ENCODE measurements at places on chromosomes 7 and 10.

GRCh38 chr7:38276096-38276877 lies 2.9 kb upstream of the TARP start:
- DNase-seq: no peak

DNA sequence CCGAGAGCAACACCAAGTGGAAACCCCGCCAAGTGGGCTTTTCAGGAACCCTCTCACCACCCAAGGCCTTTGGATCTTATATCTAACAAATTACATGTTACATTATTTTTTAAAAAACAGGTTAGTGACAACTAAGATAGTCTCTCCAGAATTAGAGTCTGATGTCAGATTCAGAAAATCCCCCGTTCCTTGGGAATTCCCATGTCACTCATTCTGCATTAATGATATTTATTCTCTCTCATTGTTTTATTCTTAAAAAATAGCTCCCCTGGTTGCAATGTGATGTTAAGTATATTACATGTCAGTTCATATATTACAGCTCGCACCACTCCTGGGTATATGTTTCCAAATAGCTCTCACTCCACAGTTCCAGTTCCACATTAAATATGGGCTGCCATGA lies 81.8 kb downstream of the WNT2 start:
- DNase-seq: no peak

DNA sequence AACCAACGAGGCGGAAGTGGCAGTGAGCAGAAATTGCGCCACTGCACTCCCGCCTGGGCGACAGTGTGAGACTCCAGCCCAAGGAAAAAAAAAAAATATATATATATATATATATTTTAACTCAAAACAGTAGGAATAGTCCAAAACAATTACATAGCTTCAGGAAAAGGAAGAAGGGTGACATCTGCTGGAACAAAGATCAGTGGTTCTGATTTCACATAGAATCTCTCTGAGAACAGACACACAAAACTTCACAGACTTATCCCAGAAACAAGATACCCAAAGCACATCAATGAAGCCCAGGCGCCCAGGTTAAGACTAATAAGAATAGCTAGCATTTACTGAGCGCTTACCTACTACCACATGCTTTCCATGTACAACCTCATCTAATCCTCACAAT lies 45.0 kb downstream of the DNMBP start:
- no peak for DNase-seq

DNA sequence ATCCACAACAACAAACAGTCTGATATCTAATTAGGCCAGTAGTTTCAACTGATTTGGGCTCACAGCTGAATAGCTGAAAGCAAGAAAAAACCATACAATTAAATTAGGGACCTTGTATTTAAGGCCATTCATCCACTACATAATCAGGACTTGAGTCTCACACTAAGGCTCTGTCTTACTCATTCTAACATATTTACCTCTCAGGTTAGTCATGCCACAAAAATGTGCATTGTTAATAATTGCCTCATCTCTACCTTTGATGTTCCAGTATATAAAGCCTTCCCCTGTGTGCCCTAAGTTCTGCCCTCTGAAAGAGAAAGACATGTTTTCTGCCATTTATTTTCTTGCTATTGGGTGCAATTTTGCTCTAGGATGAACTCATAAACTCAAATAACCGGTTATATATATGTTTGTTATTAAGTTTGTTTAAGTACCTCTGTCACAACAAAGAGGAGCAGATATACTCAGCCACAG lies 5.3 kb upstream of the C1GALT1 start:
- DNase-seq: no peak

GRCh38 chr7:15607529-15608210 lies 45.9 kb upstream of the AGMO start:
- DNase-seq: no peak

DNA sequence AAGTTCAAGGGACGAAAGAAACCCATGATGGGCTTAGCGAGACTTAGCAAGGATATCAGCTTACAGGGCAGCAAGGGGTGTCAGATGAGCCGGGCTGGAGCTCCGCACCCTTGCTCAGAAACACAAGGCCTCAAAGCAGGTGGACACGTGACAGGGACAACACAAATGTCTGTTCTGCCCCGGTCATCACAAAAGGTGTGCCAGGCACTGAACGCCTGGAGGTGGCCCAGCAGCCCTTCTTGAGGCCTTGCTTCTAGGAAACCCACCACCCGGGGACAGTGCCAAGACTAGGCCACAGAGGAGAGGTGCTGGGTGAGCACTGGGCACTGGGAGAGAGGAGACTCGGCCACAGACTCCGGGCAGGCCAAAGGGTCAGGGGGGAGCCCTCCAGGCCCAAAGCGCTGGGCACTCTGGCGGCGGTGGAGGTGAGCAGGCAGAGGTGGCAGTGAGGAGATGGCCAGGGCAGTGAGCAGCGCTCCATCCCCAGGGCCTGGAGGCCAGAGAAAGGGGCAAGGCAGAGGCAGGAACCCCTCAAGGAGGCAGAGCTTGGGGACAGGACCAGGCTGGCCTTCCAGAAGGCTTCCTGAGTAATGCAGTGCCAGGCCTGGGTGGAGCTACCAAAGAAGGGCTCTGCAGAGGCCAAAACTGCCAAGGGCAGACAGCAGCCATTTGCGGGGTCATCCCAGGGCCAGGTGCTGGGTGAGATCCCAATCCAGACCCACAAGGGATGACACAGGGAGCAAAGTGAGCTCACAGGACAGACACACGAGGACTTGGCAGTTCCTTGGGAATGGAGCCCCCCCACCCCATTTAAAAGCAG lies 22.7 kb downstream of the EBF3 start:
- DNase-seq: no peak

DNA sequence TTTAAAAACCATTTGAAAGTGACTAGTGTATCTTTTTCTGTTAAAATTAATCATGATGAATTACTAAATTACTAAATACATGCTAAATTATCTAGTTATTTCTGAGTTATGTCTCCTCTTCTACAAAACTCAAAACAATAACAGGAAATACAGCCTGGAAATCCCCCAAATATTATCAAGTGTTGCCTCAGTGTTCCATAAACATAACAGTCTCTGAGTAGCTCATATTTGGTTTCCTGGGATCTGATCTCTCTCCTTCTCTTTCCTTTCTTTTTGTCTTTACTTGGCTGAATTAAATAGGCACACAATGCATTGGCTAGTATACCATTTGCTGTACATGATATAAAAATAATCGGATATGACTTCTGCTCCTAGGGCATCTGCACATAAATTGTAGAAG lies 277.6 kb upstream of the IGFBP3 start:
- DNase-seq: no peak

- no peak for DNase-seq
Observed at GRCh38 chr7:1112109-1112508, 24.2 kb downstream of the GPER1 start.

- DNase-seq: no peak
Observed at GRCh38 chr7:14717816-14718215, 184.7 kb downstream of the DGKB start.

GRCh38 chr10:27743012-27743876 lies 2.4 kb downstream of the MKX start:
- DNase-seq: peak; percentile 70

DNA sequence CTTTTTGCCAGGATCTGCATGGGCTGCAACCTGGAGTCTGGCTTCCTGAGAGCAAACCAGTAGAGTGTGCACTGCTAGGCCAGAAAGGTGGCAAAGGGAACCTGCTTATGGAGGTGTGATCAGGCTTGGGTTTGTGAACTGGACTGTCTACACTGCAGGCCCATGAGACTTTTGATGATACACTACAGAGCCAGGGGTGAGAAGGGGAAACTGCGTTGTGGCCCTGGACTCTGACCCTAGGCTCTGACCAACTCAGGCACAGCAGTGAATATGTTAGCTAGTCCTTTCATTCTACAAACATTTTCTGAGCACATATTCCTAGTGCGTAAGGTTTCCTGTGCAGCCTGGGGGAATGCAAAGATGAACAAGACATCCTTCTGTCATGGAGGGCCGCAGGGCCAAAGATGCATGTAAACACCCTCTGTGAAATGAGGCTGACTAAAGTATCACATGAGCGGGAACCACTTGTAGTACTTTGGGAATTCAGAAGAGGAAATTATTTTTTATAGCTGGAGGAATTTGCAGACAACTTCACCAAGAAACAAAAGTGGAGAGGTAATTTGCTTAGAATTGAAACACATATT lies 63.8 kb upstream of the HPS1 start:
- no peak for DNase-seq

- no peak for DNase-seq
Observed at GRCh38 chr10:112724404-112724991, 225.5 kb upstream of the TCF7L2 start.

DNA sequence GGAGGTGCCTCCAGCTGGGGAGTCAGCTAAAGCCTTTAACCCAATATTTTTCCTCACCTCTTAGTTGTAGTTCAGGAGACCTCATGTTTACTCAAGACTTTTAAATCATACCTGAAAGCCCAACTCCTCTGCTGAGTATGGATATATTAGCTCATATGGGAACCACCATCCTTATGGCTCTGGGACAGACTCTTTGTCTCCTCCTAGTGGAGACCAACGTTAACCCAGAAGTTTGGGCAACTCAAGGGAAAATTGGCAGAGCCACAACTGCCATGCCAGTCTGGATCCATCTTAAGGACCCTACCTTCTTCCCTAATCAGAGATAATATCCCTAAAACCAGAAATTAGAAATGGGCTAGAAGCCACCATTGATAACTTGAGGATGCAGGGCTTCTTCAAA lies 80.8 kb downstream of the TMEM106B start:
- no peak for DNase-seq

- DNase-seq: no peak
Observed at GRCh38 chr7:18796216-18796615, 300.7 kb downstream of the HDAC9 start.

GRCh38 chr7:33754933-33755928 lies 150.1 kb upstream of the BMPER start:
- no peak for DNase-seq

GRCh38 chr7:66321283-66321682 lies 116.1 kb downstream of the TPST1 start:
- DNase-seq: no peak

All from activated T-cell treated with anti-CD3 and anti-CD28 coated beads, Interleukin-2, amount 50 U/mL, for 48 hours (primary cell).